Vagina (tissue), 2 donors: ENCODE measurements at places on chromosomes 13 and 19.

DNA sequence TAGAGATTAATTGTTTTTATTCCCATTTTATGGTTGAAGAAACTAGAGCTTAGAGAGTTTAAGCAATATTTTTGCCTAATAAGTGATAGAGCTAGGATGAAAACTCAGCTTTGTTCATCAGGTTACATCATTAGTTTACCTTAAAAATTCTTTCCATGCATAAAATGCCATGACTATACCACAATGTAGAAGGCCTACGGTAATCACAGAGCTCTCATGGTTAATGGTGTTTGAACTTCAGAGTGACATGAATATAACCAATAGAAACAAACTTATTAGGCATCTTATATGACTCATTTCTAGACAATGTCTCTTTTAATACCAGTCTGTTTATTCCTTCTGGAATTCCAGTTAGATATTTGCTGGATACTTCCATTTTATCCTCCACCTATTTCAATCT is 78.5 kb downstream of the FGF9 start:
- no peak for DNase-seq

DNA sequence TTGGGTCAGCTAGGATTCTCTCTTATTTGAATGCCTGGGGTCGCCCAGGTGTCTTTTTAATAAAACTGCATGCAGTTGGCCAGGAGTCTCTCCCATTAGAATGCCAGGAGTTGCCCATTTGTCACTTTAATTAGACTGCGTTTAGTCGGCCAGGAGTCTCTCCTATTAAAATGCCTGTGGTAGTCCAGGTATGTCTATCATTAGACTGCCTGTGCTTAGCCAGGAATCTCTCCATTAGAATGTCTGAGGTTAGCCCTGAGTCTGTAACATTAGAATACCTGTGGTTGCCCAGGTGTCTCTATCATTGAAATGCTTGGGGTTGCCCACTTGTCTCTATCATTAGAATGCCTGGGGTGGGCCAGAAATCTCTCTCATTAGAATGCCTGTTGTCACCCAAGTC is 1470.9 kb downstream of the UQCRFS1 start:
- DNase-seq = peak; percentile 22

- no peak for DNase-seq
These were observed 381.6 kb downstream of the KLF5 start for GRCh38 chr13:73440296-73440895.

DNA sequence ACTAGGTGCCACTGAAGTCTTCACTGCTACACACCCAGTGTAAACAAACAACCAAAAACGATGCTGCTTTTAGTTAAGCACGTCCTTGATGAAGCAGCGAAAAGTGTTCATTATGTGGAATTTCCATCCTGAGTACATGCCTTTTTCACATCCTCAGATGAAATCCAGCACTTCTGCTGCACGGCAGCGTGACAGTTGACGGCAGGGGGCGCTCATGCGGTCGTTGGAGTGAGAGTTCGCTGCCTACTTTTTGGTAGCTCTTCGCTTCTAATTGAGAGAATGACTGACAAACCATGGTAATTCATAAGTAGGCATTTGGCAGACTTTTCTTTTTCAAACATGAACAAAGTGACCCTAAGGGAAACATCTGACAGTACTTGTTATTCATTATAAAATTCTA is 1124.9 kb downstream of the EFNB2 start:
- no peak for DNase-seq

GRCh38 chr19:1076046-1076386 is 9.0 kb downstream of the ARHGAP45 start:
- DNase-seq = no peak

DNA sequence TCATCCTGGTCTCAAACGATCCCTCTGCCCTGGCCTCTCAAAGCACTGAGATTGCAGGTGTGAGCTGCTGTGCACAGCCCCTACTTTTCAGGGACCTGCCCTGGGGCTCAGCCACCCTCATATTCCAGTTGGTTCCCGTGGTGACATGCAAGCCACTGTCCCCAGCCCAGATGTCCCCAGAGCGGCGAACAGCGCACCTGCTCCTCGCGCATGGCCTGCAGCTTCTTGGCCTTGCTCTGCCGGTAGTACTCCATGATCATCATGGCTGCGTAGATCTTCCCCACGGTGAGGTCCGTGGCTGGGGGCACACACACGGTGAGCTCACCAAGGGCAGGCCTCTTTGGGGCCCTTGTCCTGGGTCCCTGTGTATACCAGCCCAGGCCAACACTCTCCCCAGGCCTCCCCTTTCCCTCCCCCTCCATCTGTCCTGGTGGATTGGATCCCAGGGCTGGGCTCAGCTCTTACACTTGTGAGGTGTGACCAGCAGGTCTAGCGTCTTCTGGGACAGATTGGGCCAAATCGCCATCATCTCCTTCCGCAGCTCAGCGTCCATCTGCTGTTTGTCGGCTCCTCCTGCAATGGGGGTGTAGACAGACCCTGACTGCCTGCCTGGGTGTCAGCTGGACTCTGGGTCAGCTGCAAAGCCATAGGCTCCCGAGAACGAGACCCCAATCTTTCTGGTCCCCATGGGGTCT is 64.0 kb downstream of the IER2 start:
- no peak for DNase-seq

DNA sequence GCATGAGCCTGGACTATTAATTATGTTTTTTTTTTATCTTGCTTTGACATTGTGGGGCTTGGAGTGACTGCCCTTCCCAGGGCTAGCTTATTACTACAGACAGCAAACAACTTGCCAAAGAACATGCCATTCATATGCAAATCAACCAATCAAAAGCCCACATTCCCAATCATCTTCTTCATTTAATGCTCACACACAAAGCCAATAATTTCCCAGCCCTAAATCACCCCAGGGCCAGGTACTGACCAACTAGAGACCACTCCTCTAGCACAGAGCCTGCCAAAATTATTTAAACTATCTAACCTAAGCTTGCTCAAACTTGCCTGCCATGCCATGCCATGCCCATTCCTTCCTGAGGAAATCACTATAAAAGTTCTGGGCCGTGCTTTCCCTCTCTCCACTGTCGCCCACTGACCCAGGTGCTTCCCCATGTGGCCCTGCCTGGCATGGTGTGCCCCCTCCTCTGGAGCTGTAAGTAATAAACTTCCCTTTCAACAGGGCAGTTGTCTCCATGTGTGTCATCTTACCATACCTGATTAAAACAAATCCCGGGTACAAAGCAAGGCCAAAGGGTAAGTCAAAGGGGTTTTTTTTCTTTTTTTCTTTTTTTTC is 15.7 kb downstream of the PBX4 start:
- no peak for DNase-seq

DNA sequence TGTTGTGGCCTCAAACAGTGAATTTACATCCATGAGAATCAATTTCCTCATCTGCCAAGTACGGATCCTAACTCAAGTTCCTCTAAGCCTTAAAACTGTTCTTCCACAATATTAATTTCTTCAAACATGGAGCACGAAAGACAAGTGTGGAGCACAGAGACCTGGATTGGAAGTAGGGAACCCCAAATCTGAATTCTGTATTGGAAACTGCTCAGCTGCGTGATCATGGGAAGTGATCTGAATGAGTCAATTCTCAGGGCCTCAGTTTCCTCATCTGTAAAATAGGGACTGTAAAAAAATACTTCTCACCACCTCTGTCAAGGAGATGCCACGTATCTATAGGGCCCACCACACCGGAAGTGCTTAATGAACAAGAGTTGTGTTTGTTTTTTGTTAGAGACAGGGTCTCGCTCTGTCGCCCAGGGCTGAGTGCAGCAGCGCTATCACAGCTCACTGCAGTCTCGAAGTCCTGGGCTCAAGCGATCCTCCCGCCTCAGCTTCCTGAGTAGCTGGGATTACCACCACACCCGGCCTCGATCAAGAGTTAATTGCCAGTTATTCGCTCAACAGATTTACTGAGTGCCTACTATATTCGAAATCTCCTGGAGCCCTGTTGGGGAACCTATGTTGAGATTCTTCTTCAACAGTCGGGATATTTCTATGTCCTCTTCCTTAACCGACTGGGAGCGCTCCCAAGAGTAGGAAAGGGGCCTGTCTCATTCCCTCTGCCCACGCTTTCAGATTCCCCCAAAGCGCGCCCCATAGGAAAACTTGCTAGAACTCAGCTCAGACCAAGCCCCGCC is 1.6 kb downstream of the SERTAD3 start:
- no peak for DNase-seq

DNA sequence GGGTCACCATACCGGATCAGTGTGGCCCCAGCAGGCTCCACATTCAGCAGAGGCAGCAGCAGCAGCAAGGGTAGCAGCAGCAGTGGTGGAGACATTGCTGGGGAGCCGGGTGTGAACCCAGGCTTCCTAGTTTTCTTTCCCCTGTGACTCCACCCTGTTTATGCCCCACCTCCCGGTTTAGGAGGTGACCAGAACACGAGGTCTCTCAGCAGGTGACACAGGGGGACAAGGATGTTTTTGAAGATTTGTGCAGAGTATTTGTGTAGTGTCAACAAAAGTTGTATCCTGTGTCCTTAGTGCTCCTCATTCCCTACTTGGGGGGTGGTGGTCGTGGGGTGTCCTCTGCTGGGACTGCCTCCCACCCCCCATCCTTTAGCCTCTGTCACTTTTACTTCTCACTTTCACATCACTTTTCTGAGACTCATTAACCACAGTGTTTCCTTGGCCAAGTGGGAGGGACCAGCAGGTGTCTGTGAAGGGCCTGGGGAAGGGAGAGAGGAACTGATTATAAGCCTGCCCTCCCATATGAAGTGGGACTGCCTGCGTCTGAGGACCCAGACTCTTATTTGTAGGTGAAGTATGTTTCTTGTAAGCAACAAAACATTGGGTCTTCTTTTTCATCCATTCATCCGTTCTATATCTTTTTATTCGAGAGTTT is 15.6 kb upstream of the KCNC3 start:
- no peak for DNase-seq

DNA sequence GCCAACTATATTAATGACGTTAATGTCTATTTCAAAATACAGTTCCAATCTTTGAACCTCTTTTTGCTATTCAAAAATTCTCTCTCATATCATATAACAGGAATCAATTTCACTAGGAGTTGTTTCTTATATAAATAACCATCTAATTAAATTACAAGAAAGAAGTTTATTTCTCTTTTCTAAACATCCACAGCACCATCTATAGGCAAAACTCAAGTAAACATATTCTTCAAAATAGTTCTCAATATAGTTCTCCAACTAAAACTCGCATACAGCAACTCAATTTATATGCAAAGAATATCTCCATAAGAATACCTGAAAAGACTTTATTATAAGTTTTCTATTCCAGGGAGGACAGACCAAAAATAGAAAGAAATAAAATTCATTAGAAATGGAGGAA is 65.6 kb downstream of the RBM26 start:
- DNase-seq = no peak

GRCh38 chr13:33797622-33798021 is 20.3 kb upstream of the RFC3 start:
- no peak for DNase-seq

GRCh38 chr13:113171250-113172125 is 13.0 kb downstream of the PROZ start:
- no peak for DNase-seq

DNA sequence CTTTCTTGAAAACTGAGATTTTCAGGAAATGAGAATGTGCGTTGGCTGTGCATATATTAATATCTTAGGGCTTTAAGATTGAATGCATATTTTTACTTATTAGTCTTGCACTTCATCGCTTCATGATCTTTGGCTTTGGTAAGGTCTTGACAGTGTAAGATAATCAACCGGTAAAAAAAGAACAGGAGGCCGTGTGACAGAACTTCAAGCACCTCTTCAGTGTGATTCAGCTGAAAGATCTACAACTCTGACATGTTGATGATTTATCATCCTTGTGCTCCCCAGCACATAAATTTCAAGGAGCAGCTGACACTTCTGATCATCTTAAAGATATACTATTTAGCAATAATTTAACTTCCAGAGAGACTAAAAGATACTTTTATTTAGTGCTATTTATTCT is 195.1 kb downstream of the HS6ST3 start:
- DNase-seq = no peak

DNA sequence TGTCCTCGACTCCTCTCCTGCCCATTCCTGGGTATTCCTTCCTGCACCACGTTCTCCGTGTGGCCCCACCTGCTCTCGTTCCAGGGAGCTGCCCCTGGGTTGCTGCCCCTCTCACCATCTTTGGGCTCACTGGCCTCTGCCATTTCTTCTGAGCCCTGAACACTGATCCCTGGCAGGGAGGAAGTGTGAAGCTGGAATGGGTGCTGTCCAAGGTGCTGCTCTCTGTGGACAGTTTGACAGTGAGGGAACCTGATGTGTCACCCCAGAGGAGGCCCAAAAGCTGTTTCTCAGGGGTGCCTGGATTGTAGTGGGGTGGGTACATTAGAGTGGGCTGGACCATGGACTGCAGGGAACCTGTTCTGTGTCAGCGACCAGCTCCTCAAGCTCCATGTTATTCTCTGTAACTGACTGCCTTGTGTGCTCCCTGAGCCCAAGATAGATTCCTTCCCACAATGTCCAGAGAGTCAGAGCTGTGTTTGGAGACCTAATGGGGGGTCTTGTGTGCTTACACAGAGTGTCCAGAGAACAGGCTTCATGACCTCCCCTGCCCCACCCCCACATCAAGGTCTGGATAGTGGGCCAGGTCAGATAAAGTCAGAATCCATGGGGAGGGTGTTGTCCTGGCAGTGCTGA is 7.2 kb upstream of the CEACAM8 start:
- DNase-seq = no peak

- DNase-seq = no peak
These were observed 1167.6 kb upstream of the ATXN8OS start for GRCh38 chr13:68940049-68940448.

DNA sequence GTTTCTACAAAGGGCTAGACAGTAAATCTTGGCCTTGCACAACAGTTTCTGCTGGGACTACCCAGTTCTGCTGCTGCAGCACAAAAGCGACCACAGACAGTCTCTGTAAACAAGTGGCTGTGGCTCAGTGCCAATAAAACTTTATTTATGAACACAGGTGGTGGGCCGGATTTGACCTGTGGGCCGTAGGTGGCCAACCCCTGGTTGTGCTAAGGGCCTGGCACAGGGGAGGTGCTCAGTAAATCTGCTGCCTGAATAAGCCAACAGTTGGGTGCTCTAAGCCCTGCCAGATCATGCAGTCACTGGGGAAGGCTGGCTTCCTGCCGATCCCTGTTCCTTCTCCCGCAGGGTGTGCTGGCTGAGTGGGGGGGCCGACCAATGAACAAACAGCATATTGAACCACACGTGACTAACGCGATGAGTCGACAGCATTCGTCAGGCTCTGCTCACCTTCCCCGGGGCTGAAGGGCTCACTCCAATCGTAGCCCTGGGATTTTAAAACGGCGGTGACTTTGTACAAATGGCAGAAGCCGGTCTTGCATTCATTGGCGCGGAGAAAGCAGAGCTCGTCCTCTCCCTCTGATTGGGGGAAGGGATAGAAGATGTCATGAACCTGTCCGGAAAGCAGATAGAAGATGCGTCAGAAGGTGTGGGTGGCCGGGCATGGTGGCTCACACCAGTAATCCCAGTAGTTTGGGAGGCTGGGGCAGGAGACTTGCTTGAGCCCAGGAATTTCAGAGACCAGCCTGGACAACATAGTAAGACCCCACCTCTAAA is 24.3 kb upstream of the MYDGF start:
- no peak for DNase-seq

GRCh38 chr13:44848920-44849676 is 140.2 kb downstream of the NUFIP1 start:
- no peak for DNase-seq

DNA sequence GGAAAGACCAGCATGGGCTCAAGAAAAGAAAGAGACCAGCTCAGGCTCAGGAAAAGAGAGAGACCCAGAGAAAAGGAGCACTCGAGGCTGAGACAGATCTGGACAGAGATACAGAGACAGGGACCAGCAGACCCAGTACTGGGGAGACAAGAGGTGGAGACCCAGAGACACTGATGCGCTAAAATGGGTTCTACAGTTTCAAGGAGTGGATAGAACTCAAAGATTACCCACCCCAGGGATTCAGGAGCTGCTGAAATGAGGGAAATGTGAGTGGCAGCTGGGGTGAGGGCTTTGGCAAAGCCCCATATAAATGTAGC is 609 bp upstream of the ZSCAN18 start:
- DNase-seq = no peak
